ENCODE measurements at places on chromosomes 1 and 21. TPM values are rescaled to one million over a fixed set of nuclear protein-coding genes. Genes with fewer than 3 reads are reported as not detected.

DNA sequence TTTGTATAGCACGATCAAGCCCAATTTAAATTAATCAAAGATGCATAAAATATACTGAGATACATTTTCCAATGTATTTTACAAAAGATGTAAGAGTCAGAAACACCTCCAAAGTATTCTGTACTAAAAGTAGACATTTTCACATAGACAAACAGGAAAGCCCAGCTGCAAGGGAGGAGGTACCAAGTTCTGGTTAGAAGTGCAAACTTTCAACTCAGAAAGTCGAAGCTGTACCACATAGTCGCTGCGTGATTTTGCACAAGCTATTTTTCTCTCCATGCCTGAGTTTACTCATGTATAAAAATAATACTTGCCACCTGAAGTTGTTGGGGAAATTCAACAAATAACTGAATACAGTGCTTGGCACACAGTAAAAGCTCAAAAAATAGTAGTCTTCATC is 5.6 kb upstream of the HNRNPU start:
- no peak overlapping the region for H3K27ac ChIP-seq
- no peak for DNase-seq
- H3K4me1 ChIP-seq: peaks cover 9% of the 10 kb centered on the region
- no peaks in the 10 kb centered on the region for H3K27me3 ChIP-seq
- no peak overlapping the region for H3K4me3 ChIP-seq

DNA sequence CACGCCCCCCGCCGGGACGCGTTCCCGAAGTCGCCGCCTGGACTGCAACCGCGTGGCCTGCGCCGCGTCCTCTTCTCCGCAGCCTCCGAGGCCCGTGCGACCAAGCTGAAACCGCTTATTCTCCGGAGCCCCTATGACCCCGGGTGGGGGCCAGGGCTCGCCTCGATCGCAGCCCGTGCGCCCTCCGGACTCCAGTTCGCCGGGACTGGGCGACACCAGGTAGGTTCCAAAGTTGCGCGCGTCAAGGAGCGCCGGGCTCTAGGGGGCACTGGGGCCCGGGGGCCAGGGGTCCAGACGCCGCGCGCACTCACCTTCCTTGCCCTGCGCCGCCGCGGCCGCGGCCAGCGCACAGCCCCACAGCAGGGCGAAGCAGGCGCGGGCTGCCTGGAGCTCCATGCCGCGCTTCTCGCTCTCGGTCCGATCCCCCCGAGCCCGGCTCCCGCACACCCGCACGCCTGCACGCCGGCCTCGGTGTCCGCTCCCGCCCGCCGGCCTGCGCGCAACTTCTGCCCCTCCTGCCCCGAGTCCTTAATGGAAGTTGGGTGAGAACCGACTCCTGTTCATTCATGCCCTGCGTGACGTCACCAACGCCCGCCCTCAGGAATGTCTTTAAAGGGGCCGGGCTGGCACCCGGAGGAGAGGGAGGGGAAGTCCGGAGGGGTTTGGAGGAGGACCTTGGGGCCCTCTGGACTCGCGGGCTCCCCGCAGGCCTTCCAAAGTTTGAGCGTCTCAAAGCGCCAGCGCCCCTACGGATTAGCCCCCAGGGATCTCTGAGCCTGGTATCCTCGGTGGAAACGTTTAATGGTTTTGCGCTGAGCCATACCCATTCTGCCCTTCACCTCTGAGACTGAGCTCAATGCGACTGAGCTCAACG is at the start of gene EPHA2:
Gene EPHA2 (minus strand): TSS at position 533 of the 874 bp plus-strand sequence. CDS start 137 bp downstream, at position 396.
- H3K4me1 ChIP-seq: no peaks in the 10 kb centered on the region
- H3K4me3 ChIP-seq: peak within 1 kb of the TSS; percentile 76

GRCh38 chr1:185338719-185339622 is 21.9 kb upstream of the IVNS1ABP start:
- H3K4me1 ChIP-seq: no peaks in the 10 kb centered on the region
- no peak overlapping the region for H3K4me3 ChIP-seq
- H3K27me3 ChIP-seq: no peaks in the 10 kb centered on the region
- H3K27ac ChIP-seq: peak overlapping the region; percentile 35

AQP10 gene
- 0.64 TPM for total RNA-seq

CD160 gene
- 0.63 TPM for total RNA-seq

AXDND1 gene
- total RNA-seq: 2.7 TPM

All from lung (tissue), 17 donors.